ENCODE measurements at places on chromosomes 2 and 18. TPM values are rescaled to one million over a fixed set of nuclear protein-coding genes. Genes with fewer than 3 reads are reported as not detected.

DNA sequence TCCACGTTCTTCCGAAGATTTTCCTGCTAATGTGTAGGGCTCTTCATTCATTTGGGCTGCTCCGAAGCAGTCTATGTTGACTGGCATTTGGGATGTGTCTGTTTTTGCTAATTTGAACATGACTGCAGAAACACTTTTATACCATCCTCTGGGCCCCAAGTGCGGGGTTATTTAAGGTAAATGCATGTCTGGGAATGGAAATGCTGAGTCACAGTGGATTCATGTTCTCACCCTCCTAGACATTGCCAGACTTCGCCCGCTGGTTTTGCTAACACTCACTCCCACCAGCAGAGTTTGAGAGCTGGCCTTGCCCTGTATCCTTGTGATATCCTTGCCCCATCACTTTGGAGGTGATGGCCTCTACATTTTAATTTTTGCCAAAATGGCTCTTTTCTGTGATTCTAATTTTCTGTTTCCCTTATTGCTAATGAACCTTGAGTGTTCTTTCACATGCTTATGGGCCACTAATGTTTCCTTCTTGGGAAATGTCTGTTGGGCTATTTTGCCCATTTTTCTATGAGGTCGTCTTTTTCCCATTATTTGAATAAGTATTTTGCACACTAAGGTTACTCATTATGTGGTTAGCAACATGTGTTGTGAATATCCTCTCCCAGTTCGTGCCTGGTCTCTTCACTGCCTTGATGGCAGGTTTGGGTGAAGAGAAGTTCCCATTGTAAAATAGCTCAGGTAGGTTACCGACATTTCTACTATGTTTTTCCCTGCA, 204.1 kb downstream of the GLI2 start:
- DNase-seq = no peak

GRCh38 chr18:72376256-72376655, 167.9 kb downstream of the CBLN2 start:
- no peak for DNase-seq

DNA sequence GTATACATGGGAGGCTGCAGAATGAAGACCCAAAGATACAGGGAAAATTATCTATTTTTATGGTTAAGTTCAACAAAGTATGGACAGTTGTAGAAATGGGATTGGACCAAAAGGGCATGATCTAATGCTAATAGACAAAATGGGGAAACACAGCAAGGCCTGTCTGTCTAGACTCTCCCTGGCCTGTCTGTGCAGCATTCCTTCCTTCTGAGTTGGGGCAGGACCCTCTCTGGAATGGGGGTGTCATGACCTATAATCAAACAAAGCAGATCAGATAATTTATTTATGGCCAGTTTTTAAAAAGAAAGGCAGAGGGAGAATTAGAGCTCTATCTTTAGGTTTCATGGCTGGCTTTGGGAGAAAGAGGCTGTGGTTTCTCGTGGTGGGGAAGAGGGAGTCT, 104.4 kb downstream of the CTIF start:
- DNase-seq = no peak

DNA sequence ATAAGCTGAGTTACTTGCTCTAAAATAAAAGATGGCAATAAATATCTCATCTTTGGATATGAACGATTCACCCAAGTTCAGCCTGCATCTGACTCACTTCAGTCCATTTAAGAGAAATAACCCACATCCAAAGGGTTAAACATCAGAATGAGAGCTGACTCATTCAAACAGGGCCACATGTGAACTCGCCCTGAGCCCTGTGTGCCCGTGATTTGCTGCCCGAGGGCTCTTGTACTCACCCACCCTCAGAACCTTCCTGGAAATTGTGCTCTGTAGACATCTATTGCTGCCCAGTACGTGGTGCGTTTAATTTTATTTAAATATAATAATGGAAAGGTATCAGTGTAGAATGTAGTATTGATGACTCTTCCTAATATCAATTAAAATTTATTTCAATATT, 66.9 kb upstream of the RBM44 start:
- DNase-seq = no peak

- DNase-seq = no peak
Measured at GRCh38 chr18:25240420-25240770, 111.6 kb downstream of the ZNF521 start.

- no peak for DNase-seq
Measured at GRCh38 chr2:46666044-46666679, 186.8 kb downstream of the TMEM247 start.

Gene CLIP4
- total RNA-seq = 35.5 TPM

GRCh38 chr2:158130832-158131473, 29.3 kb downstream of the UPP2 start:
- DNase-seq = no peak

- DNase-seq = no peak
Measured at GRCh38 chr2:8101614-8102277, 580.1 kb upstream of the ID2 start.

GRCh38 chr2:17303521-17303920, 214.7 kb downstream of the RAD51AP2 start:
- no peak for DNase-seq

DNA sequence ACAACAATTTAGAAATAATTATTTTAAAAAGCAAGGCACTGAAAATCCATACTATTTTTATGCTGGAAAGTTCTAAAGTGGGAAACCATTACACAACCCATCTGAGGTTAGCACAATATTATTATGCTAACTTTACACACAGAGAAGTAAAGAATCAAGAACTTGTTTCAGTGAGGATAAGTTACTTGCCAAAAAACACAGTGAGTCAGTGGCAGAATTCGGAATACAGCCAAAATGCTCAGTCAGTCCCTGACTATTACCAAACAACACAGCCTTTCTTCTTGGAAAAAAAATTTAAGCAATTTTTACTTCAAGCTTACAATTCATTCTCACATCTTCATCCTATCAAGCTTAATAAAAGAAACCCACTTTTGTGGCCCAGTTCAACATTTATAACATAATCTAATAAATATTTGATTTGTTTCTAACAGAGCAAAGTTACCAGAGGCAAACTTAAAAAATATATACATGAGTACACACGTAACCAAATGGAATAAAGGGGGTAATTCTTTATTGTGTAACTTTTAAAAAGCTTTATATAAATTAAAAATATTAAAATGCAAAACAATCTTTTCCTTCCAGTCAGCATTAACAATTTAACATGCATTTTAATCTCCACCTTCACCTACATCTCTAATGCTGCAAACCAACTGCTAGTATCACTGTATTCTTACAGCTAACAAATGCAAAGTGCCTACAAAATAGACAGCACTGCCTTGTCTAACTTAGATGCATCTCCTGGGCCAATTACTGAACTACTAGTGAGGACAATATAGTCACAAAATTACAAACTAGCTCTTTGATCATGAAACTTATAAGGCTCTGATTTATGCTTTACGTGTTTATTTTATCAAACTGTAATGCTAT, 55.2 kb downstream of the CCDC88A start:
- peak; percentile 86 for DNase-seq

Gene SCYGR6
- total RNA-seq = not detected

- no peak for DNase-seq
Measured at GRCh38 chr2:123771928-123772632, 253.0 kb upstream of the CNTNAP5 start.

DNA sequence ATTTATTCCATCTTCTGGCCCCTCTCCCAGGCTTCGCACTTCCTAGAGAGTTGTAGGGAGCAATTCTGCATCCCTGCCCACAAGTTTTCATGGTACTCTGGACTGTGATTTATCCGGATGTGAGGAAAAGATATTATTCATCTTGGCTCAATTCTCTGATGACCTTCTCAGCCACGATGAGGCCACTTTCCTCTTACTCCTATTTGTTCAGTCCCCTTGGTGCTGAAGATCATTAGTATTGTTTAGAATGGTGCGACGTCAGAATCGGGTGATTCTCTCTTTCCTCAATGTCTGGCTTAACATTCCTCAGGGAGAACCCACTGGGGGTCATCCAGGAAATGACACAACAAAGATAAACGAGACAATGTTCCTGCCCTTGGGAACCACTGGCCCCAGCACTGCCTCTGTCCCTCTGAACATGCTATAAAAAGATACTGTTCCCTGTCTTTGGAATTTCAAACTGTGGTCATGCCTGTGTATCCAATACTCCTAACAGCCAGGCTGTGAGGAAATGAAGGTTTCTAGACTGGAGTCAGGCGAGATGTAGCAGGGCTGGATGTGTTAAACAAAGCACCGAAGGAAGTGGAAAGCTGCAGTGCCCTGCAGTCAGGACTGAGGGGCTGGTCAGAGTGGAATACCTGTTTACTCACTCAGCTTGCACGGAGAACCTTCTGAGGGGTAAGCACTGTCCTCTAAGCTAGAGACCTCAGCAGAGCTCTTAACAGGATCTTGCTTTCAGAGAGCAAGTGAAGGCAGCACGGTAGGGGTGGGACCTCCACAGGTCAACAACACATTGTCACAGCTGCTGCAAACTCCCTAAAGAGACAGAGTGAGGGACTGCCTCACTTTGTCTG, 12.9 kb upstream of the GLI2 start:
- DNase-seq = peak; percentile 33

GRCh38 chr2:157922815-157923214, 46.7 kb upstream of the ACVR1 start:
- no peak for DNase-seq

GRCh38 chr2:99488539-99489062, 1.2 kb downstream of the REV1 start:
- DNase-seq = no peak

GRCh38 chr2:203338322-203338721, 10.1 kb downstream of the ABI2 start:
- no peak for DNase-seq

GRCh38 chr18:42271647-42272414, 316.8 kb downstream of the PIK3C3 start:
- no peak for DNase-seq

All from pulmonary artery endothelial cell (primary cell).